A549 (cell line): ENCODE measurements at places on chromosomes 11 and 22.

- DNase-seq, result no peak
These were observed 52.6 kb downstream of the TCF20 start for GRCh38 chr22:42217752-42218280.

- DNase-seq, result no peak
These were observed 12.1 kb downstream of the MMP7 start for GRCh38 chr11:102518296-102519094.

DNA sequence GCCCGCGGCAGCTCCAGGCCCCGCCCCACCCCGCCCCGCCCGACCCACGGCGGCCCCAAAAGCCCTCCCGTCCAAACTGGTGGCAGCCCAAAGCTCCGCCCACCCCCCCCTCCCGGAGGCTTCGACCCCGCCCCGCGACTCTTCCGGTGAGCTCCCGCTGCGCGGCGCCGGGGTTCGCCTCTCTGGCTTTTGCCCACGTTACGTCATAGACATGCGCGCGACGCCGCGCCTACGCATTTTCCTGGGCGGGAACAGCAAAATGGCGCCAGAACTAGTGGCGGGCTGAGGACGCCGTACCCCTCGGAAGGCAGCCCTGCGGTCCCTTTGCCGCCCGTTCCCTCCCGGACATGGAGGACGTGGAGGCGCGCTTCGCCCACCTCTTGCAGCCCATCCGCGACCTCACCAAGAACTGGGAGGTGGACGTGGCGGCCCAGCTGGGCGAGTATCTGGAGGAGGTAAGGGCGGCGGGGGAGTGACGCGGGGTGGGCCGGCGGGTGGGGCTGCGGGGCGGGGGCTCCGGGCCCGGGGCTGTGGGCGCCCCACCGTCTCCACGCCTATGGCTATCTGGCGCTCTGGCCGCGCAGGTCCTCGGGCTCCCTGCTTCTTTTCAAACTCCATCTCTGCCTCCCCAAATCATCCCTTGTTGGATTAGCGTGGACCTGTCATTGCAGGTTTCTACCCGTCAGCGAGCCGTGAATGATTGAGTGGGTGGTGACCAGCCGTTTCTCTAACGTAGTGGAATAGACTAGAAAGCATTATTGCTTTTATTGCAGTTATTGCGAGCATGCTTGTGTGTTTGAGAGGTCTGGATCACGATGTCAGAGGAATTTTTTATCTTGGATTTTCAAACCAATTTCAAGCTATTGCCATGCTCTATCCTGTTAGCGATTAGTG is at the start of gene NCAPH2:
NCAPH2 (plus strand) TSS at position 234 of the 894 bp plus-strand sequence; CDS start at position 348, 114 bp downstream.
- peak; percentile 94 for DNase-seq

GRCh38 chr11:132318421-132319157 is 948.2 kb downstream of the NTM start:
- no peak for DNase-seq

DNA sequence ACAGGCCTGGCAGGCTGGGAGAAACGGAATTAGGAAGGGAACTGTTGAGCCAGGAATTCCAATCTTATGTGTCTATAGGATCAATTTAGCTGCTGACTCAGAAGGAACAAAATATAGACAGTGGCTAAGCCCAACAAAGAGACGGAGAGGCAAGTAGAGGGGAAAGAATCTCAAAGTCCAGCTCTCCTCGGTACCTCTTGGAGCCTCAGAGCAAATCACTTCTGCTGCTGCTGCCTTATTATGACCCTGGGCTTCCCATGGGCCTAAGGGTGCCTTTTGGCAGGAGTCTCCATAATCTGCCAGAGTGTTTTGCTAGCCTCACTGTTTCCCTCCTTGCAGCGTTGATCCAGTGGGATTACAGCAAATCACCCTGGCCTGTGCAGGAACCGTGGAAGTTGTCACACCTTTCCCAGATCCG is 31.7 kb downstream of the PAX6 start:
- DNase-seq, result no peak

DNA sequence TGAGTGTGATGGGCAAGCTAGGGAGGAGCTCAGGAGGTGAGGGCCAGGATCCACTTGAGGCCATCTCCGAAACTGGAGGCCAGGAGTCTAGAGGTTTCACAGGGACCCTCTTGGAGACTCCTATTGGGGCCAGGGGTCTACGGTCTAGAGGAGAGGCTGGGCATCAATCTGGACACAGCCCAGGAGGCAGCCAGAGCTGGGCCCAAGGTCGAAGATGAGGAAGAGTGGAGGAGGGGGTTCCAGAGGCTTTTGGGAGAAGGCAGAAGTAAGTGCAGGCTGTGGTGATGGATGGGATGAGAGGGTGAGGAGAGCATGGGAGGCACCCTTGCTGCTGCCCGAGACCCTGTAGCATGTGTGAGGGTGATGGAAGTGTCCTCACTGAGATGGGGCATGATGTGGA is 56.6 kb downstream of the LRRC32 start:
- DNase-seq, result no peak

DNA sequence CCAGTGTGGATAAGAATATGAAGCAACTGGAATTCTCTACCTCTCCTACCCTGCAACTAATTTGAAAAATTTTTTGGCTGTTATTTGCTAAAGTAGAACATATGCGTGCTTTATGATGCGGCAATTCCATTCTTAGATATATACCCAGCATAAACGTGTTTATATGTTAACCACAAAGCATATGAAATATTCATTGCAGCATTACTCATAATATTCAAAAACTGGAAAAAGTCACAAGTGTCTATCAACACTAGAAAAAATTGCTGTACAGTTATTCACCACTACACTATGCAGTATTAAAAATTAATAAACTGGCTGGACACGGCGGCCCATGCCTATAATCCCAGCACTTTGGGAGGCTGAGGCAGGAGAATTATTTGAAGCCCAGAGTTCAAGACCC is 226.4 kb downstream of the LUZP2 start:
- DNase-seq, result no peak

DNA sequence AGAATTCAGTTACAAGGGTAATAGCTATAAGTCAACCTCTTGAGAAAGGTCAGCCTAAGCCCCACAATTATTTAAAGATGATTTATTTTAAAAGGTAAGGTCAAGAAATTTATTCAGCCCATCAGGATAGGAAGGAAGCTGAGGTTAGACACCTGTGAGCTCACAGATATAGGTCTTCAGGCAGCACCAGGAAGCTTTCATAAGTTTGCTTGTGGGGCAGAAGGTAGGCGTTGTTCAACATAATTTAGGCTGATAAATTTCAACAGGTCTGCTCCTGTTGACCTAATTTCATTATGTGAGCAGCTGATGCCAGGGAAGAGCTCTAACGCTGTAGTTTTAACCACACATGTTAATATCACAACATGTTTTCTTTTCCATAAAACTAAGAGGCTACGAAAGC is 118.1 kb upstream of the APOA1 start:
- no peak for DNase-seq

DNA sequence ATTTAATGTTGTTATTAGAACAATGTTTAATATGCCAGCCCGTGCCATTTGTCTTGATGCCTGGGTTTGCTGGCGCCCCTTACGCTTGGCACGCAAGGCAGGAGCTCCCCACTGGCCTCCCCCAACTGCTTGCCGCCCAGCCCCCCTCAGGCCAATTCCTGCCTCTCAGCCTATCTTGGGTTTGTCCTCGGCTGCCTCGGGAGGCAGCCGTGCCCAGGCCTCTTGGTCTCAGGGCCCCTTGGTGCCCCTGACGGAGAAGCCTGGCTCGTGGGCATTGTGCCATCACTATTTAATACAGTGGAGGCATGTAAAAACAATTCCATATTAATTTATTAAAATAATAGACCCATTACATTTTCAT is 119.8 kb downstream of the KCNQ1OT1 start:
- no peak for DNase-seq

- DNase-seq, result no peak
These were observed 2.5 kb upstream of the SORL1 start for GRCh38 chr11:121449626-121450025.

GRCh38 chr11:125455851-125456250 is 40.2 kb downstream of the FEZ1 start:
- DNase-seq, result no peak

- no peak for DNase-seq
These were observed 106.7 kb upstream of the CADM1 start for GRCh38 chr11:115610908-115611307.
